Large intestine (tissue), 12 donors: ENCODE measurements at places on chromosomes 3 and 15. TPM values are rescaled to one million over a fixed set of nuclear protein-coding genes. Genes with fewer than 3 reads are reported as not detected.

Gene SHQ1
- polyA plus RNA-seq, result 15.4 TPM

Gene HHATL
- 0.18 TPM for polyA plus RNA-seq

Gene MINDY4B
- 0.91 TPM for polyA plus RNA-seq

Gene MOBP
- 0.10 TPM for polyA plus RNA-seq

Gene RAD18
- polyA plus RNA-seq, result 8.2 TPM

Gene NEK4
- polyA plus RNA-seq, result 23.0 TPM

Gene TNIK
- 32.3 TPM for polyA plus RNA-seq

Gene FAM131A
- polyA plus RNA-seq, result 14.9 TPM

Gene CHDH
- 10.3 TPM for polyA plus RNA-seq

Gene ACTC1
- 15.3 TPM for polyA plus RNA-seq

Gene MAPKBP1
- polyA plus RNA-seq, result 33.4 TPM

Gene HDGFL3
- 30.4 TPM for polyA plus RNA-seq

Gene CYP8B1
- 0.75 TPM for polyA plus RNA-seq

Gene CFAP100
- polyA plus RNA-seq, result 0.45 TPM

Gene ADAM10
- polyA plus RNA-seq, result 110 TPM

Gene NR2E3
- 0.54 TPM for polyA plus RNA-seq

Gene PFN2
- polyA plus RNA-seq, result 124 TPM

Gene SCN11A
- 1.1 TPM for polyA plus RNA-seq

Gene SRGAP3
- polyA plus RNA-seq, result 6.5 TPM

Gene PLAAT1
- 0.24 TPM for polyA plus RNA-seq

Gene MEGF11
- 0.66 TPM for polyA plus RNA-seq

Gene GOLGA8J
- polyA plus RNA-seq, result 0.19 TPM

Gene MST1R
- 49.8 TPM for polyA plus RNA-seq

Gene UBA7
- polyA plus RNA-seq, result 60.4 TPM

Gene CCRL2
- 11.3 TPM for polyA plus RNA-seq

Gene PHLDB2
- polyA plus RNA-seq, result 22.2 TPM

Gene ESYT3
- polyA plus RNA-seq, result 1.8 TPM

Gene AGBL1
- polyA plus RNA-seq, result 0.04 TPM

Gene RAMAC
- 30.1 TPM for polyA plus RNA-seq

Gene LCTL
- 0.34 TPM for polyA plus RNA-seq

Gene TOPAZ1
- polyA plus RNA-seq, result 0.01 TPM

Gene JMJD7
- 10.2 TPM for polyA plus RNA-seq

Gene MME
- polyA plus RNA-seq, result 307 TPM

Gene MINAR1
- 0.99 TPM for polyA plus RNA-seq

Gene GOLGA6B
- 0.07 TPM for polyA plus RNA-seq

Gene ZNF385D
- 2.2 TPM for polyA plus RNA-seq

Gene KLHL6
- 2.5 TPM for polyA plus RNA-seq

Gene MKRN2OS
- 5.1 TPM for polyA plus RNA-seq

Gene FBXW12
- polyA plus RNA-seq, result 0.18 TPM

Gene P2RY14
- polyA plus RNA-seq, result 2.8 TPM

Gene GOLGA6L10
- polyA plus RNA-seq, result 7.4 TPM
